ENCODE measurements at places on chromosomes 11 and 22.

DNA sequence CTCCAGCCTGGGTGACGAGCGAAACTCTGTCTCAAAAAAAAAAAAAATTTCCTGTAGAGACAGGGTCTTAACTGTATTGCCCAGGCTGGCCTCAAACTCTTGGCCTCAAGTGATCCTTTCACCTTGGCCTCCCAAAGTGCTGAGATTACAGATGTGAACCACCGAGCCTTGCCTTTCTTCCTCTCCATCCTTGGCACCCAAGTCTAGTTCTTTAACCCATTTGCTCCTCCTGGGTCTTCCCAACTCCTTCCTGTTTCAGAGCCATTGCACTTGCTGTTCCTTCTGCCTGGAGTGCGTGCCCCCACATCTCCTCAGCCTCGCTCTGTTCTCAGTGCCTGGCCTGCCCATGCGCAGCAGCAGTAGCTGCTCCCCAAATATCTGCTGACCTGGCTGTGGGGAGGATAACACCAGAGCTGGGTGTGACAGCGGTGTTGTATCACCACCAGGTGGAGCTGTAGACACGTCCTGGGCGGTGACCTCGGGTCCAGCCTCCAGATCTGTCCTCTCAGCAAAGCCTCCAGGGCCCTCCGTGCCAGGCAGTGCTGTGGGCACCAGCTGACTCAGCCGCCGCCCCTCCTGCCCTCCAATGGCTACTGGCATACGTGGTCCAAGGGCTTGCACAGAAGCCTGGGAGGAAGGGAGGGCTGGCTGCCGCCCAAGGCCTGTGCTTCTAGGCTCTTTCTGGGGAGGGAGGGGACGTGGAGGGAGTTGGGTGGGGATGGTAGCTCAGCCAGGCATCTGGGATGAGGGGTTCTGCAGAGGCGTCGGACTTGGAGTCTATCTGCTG is 22.0 kb downstream of the TEF start:
- peak; percentile 89 for DNase-seq

- no peak for DNase-seq
Measured at GRCh38 chr11:60946601-60947264, 5.2 kb downstream of the SLC15A3 start.

DNA sequence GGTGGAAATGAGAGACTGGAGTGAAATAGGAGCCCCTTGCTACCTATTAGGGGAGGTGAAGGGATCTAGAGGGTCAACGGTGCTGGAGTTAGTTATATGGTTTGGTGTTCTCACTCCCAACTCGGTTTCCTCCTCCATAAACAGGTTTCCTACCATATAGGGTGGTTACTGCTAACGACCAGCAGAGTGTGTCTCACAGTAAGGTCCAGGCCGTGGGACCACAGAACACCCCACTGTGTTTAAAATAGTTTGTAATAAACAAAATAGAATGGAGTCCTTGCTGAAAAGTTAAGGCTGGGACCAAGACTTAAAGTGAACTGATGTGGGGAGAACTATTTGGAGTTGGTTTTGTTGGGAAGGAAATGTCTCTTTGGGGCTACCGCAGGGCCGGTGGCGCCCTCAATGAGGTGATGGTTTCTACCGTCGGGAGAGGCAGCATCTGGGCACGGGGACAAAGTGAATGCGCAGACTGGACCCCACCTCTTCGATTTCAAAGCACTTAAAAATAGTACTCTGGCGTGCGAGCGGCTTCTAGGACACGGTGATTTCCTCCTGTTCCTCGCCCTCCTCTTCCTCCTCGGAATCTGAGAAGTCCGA is 4.5 kb downstream of the DBX1 start:
- DNase-seq: no peak

DNA sequence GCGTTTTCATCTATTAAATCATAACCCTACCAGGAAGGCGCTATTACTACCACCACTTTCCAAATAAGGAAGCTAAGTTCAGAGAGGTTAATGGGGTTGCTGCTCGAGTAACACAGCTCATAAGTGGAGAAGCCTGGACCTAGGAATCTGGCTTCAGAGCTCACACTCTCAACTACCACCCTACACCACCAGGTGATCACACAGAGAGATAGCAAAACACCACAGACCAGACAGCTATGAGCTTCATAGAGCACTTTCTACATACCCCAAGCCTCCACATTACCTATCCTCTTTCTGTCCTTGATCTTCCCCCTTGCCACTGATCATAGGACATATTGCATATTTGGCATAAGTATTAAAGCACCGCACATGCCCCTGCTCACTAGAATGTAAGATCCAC is 65.4 kb downstream of the TIMP3 start:
- DNase-seq: no peak

- no peak for DNase-seq
Measured at GRCh38 chr22:17436981-17437412, 67.7 kb downstream of the CECR2 start.

GRCh38 chr11:117597071-117597470 is 199.9 kb downstream of the DSCAML1 start:
- DNase-seq: no peak

- DNase-seq: no peak
Measured at GRCh38 chr22:37112084-37112728, 2.7 kb upstream of the TMPRSS6 start.

- DNase-seq: no peak
Measured at GRCh38 chr11:75035911-75036565, 47.3 kb downstream of the NEU3 start.

DNA sequence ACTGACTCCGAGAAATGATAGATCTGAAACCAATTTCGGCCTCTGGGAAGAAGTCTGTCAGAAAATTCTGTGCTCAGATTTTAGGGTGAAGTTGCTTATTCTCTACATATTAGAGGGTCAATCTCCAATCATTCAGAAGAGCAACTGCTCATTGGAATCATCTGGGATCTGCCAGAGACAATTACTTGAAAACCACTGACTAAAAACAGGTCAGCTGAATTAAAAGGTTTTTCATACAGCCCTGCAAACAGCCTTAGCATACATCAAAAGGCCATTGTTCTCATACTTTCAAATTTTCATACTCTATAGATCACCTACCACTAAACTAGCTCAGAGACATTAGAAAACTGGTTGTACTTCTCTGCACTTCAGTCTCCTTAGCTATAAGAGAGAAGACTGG is 289.7 kb upstream of the PITPNB start:
- no peak for DNase-seq
